Hepatocyte (in vitro differentiated cells): ENCODE measurements at places on chromosomes 13 and 19. TPM values are rescaled to one million over a fixed set of nuclear protein-coding genes. Genes with fewer than 3 reads are reported as not detected.

DNA sequence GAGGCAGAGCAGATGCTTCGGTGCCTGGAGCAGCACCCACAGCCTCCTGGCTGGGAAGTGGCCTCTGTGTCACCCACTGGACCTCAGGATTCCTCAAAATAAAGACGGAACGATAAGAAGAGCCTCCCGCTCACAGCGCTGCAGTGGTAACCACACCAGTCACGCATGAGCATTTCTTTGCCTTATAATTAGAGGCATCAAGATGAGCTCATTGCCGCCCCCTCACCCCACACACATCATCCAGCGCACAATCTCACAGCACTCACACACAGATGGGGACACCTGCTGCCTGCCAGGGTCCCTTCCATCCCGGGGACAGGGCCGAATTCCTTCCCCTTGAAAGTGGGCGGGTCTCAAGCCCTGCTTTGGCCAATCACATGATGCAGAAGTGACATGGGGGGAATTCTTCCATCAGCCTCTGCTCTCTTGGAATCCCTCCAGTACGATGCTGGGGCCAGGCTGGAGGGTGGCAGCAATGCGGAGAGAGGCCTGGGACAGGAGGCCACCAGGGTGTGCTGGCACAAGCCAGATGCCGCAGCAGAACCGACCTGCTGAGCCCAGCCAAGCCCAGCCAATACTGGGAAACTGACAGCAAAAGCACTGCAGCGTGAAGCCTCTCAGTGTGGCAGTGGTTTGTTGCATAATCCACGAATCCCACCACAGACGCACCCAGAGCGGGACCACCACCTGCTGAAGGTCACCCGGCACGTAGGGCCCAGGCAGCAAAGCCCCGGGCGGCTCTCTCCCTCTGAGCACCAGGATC is 16.0 kb downstream of the PIP5K1C start:
- H3K36me3 ChIP-seq, result no peaks in the 10 kb centered on the region
- H3K27ac ChIP-seq, result peak overlapping the region; percentile 78

GRCh38 chr19:18586306-18586705 is 2.3 kb upstream of the REX1BD start:
- no peak overlapping the region for H3K4me3 ChIP-seq
- H3K27me3 ChIP-seq, result no peaks in the 10 kb centered on the region
- no peak overlapping the region for H3K27ac ChIP-seq
- H3K36me3 ChIP-seq, result no peaks in the 10 kb centered on the region

Gene FFAR1
- not detected in 2 replicates for total RNA-seq

Gene CEACAM6
- total RNA-seq, result 7.9 and 16.0 TPM in 2 replicates

Gene LILRB2
- total RNA-seq, result not detected in 2 replicates

Gene KLK14
- total RNA-seq, result 0.13 TPM in 1 of 2 replicates, not detected in the other
